ENCODE measurements at places on chromosomes 6 and 20. TPM values are rescaled to one million over a fixed set of nuclear protein-coding genes. Genes with fewer than 3 reads are reported as not detected.

LY6G6F gene
- not detected for total RNA-seq

CFAP206 gene
- 0.34 TPM for total RNA-seq

C6orf47 gene
- total RNA-seq = 19.9 TPM

SNAP91 gene
- not detected for total RNA-seq

KCNK17 gene
- not detected for total RNA-seq

CAPN11 gene
- under 0.01 TPM for total RNA-seq

ADAM33 gene
- 68.8 TPM for total RNA-seq

SPATA2 gene
- total RNA-seq = 1.1 TPM

RAET1L gene
- not detected for total RNA-seq

CPXM1 gene
- 1.0 TPM for total RNA-seq

TINAG gene
- not detected for total RNA-seq

PRDM13 gene
- not detected for total RNA-seq

SSTR4 gene
- not detected for total RNA-seq

CD109 gene
- 31.4 TPM for total RNA-seq

PHACTR3 gene
- not detected for total RNA-seq

FAM209B gene
- not detected for total RNA-seq

ZFP57 gene
- total RNA-seq = 2.8 TPM

ITPA gene
- 11.2 TPM for total RNA-seq

EPPIN gene
- not detected for total RNA-seq

PREP gene
- 16.1 TPM for total RNA-seq

NRN1 gene
- total RNA-seq = 0.09 TPM

ZC3H12D gene
- total RNA-seq = 0.16 TPM

KCNG1 gene
- total RNA-seq = 5.5 TPM

CST5 gene
- total RNA-seq = not detected

NPEPL1 gene
- 28.6 TPM for total RNA-seq

SEL1L2 gene
- total RNA-seq = not detected

MDFI gene
- 0.26 TPM for total RNA-seq

PARD6B gene
- total RNA-seq = 0.26 TPM

FAM83B gene
- total RNA-seq = 0.16 TPM

FNDC11 gene
- 0.95 TPM for total RNA-seq

SLC17A3 gene
- not detected for total RNA-seq

ACSS1 gene
- total RNA-seq = 0.63 TPM

NKAIN2 gene
- total RNA-seq = not detected

UST gene
- 15.1 TPM for total RNA-seq

OPRM1 gene
- under 0.01 TPM for total RNA-seq

DLK2 gene
- total RNA-seq = 0.63 TPM

MYT1 gene
- not detected for total RNA-seq

NOTCH4 gene
- total RNA-seq = 0.77 TPM

DNAH8 gene
- under 0.01 TPM for total RNA-seq

DEFB123 gene
- not detected for total RNA-seq

NKAPL gene
- total RNA-seq = 2.0 TPM

DEFB124 gene
- total RNA-seq = not detected

MUCL3 gene
- total RNA-seq = not detected

MEP1A gene
- not detected for total RNA-seq

MYB gene
- 0.17 TPM for total RNA-seq

C20orf202 gene
- not detected for total RNA-seq

GPLD1 gene
- total RNA-seq = under 0.01 TPM

SLC24A3 gene
- total RNA-seq = not detected

LAMA5 gene
- 12.5 TPM for total RNA-seq

KHDC1L gene
- total RNA-seq = not detected

PDYN gene
- not detected for total RNA-seq

GPR63 gene
- total RNA-seq = 0.16 TPM

IMPG1 gene
- not detected for total RNA-seq

LGSN gene
- total RNA-seq = not detected

ARMC2 gene
- total RNA-seq = 2.7 TPM

BFSP1 gene
- 2.3 TPM for total RNA-seq

C6orf15 gene
- not detected for total RNA-seq

ASIP gene
- total RNA-seq = not detected
